ENCODE measurements at places on chromosomes 6 and 20.

- no peak for DNase-seq
Measured at GRCh38 chr20:45053430-45054351, 47.2 kb downstream of the KCNS1 start.

DNA sequence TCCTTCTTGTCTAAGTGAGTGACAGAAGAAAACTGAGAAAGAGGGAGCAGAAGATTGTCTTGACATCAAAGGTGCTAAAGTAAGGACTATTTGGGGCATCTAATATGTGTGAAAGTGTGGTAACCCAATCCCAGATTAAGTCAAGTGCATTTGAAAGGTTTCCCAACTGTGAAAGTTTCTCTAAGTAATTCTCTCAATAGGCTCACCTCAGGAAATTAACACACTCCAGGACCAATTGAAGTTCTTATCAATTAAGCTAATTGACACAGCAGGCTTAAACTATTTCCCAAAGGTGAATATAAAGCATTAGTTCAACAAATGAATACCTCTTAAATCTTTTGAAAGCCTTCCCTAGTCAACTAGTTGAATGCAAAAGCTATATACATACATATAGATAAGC lies 212.8 kb upstream of the FUT9 start:
- DNase-seq, result no peak

GRCh38 chr20:4802527-4802926 lies 80.8 kb downstream of the PRND start:
- no peak for DNase-seq

DNA sequence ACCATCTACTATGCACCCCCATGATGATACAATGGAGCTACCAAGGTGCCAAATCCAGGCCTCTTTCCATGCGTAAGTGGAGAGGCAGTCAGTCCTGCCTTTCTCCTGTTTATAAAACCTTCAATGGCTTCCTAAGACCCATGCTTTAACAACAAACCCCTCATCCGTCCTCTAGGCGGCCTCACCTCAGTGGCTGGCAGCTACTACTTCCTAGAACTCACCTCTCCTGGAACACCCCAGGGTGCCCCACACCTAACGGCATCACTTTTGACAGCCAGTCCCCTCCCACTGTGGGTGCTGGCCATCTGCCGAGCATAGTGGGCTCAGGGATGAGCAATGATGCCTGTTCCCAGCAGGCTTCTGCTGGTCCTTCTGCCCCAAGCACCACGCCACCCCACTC lies 80.0 kb upstream of the TAB2 start:
- DNase-seq, result no peak

GRCh38 chr6:5950361-5950785 lies 56.4 kb downstream of the NRN1 start:
- DNase-seq, result no peak

DNA sequence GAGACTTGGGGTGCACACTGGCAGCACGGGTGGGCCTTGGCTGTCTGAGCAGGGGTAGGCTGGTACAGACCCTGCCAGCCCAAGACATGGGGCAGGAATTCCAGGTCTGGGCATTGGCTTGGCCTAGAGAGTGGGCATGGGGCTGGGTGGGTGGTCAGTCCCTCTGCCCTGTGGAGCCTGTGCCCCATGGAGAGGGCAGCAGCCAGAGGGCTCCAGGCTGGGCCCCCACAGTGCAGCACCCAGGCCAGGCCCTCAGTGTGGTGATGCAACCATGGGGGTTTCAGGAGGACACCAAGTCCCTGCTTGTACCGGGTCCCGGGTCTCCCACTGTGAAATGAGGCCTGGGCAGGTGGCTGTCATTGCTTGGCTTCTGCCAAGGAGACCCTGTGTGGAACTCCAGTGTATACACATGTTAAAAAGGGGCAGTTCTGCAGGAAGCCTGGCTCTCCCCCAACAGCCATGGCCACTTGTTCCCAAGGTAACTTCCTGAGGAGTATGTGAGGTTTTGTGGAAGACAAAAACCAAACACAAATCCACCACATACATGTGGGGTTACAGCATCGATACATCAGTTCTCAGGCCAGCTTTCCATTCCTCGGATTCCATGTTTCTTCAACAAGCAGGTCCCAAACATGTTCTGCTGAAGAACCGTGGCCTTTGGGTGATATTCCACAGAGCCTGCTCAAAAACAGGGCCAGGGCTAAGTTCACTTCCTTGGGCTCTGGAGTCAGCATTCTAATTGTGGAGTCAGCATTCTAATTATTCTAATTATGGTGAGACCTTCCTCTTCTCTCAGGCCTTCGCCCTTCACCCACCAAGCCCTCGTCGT lies 77.3 kb downstream of the DACT2 start:
- DNase-seq, result no peak

DNA sequence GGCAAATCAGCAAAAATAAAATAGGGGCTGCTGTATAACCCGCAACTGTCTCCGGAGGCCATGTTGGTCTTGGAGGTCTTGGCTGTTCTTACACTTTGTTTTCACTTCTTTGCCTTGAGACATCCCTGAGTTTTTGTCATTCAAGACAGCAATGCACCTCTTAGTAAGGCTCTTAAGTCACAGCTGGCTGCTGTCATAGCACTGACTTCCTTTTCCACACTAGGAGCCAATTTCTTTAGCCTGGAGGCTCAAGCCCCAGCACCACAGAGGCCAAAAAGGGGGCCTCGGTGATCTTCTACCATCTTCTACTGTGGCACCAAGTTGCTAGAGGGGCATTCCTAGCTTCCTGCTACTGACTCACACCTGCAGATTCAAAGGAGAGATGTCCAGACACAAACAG lies 536.3 kb downstream of the CDH26 start:
- no peak for DNase-seq

DNA sequence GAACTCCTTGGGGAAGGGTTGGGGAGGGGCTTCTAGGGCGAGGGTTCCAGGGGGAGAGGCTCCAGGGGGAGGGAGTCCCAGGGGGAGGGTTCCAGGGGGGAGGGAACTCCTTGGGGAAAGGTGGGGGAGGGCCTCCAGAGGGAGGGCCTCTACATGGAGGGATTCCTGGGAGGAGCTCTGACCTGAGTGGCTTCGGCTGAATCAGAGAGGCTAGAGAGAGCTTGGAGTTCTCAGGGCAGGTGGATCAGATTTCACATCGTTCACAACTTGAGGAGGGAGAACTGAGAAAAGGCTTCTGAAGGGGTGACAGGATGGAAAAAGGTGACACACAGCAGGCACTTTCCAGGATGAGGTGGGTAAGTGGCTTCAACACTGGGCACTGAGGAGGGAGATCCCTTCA lies 49.1 kb downstream of the DAAM2 start:
- DNase-seq, result no peak

- DNase-seq, result no peak
Measured at GRCh38 chr6:11947575-11947974, 64.5 kb upstream of the HIVEP1 start.

DNA sequence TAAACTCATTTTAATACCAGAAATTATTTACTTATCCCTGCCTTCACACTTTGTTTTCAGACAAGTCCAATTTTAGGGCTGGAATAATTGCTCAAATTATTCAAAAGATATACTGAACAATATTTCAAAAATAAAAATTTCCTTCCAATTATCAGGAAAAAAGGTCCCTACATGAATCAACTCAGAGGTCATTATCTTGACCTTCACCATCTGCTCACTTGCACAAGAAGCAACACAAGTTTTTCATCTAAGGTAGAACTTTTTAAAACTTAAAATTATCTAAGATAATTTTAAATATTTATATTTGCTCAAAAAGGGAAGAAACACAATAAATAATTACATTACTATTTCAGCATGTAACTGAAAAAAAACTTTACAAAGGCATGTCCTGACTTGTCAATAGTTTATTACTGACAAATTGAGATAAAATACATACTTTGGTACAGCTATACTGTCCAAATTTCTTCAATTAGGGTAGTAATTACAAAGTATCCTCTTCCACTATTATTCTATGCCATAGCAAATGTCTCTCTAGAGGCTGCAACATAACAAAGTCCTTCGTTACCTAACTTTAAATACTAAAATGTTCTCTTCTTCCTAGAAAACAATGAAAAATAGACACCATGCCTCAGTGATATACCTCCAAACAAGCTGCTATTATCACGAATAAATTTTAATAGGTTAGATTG lies 2.4 kb downstream of the CEP85L start:
- no peak for DNase-seq

- no peak for DNase-seq
Measured at GRCh38 chr6:227074-227782, 65.1 kb upstream of the DUSP22 start.

GRCh38 chr6:134593442-134593841 lies 275.5 kb upstream of the SGK1 start:
- DNase-seq, result no peak

DNA sequence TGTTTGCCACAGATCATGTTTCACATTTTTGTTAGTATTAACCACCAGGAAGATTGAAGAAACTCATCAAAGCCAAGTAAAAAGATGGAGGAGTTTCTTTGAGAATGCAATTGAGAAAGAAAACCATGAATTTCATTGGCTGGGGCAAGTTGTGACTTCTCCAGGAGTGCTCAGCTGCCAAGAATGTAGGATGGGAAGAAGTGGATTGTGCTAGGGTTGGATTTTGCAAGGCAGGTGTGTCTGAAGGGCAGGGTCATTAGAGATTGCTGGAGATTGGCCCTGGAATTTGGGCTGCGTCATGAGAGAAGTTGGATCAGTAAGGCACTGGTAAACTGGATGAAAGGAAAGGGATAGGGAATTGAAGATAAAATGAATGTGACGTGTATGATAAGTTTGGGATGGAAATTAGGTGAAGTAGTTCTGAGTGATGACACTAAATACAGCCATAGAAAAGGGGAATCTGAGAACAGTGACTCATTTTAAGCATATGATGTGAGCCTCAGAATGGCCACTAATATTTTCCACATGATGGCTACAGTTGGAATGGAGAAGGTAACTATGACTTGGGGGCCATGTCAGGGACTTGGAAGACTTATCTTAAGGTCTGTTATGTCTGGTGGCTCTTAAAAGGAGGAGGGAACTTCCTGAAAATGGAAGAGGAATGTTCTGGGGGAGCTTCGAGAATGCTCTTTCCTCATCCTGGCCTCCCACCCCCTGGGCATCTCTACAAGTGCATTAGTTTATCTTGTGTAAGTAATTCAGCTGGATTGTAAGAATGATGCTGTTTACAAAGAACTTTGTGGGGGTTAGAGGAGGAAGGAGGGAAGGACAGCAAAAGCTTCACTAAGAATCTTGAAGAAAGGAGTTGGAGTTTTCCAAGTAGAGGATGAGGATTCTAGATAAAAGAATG lies 27.8 kb upstream of the ERVFRD-1 start:
- no peak for DNase-seq

- no peak for DNase-seq
Measured at GRCh38 chr6:110474500-110474899, 1.9 kb downstream of the SLC22A16 start.

DNA sequence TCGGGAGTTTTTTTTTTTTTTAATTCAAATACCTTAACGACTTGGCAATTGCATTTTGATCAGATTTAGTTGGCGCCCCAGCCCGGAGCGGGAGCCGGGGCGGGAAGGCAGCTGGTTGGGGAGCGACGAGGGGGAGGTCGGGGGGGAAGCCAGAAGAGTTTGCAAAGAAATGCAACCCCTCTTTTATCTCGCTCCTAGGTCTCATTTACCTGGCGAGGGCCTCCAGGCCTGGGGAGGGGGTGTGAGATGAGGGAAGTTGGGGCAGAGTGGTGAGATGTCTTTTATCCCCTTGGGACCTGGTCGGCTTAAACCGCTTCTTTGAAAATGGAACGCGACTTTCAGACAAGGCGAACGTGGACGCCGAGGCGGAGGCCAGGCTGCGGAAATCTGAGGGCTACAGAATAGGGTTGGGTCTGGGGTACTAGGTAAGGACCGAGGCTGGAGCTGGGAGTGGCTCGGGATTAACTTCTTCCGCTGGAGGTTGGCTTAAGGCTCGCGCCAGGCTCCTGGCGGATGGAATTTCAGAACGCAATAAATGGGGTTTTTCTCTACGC lies 40.3 kb downstream of the NCR2 start:
- DNase-seq, result no peak

DNA sequence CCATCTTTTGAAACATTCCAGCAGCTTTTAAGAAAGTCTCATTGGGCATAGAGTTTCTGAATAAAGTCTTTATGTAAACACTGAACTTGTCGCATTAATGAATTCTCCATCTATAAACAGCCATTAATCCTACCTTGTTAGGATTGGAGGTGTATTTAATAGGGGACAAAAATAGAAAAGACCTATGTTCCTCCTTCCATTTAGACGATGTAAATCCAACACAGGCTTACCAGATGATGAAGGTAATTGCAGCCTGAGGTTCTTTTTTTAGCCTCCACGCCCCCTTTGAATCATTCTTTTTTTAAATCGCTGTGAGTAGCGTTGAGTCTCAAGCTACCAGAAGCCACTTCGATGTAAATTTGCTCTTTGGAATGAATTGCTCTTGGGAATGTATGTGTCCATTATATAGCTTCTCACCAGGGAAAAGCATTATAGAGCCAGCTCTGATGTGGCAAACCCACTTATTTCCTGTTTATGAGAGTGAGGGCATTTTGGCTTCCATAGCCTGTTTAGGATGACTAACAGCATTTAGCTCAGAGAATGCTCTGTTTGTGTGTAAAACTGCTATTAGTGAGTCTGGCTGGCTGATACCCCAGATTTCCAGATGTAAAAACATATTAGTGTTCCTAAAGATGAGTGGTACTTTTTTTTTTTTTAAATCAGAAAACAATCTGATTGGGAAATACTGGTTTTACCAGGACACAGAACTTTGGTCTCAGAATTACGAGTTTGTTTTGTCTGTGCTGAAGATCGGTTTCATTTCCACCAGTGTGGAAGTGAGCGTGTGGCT lies 74.9 kb upstream of the CLDN20 start:
- no peak for DNase-seq

GRCh38 chr6:107716688-107717089 lies 107.4 kb downstream of the SCML4 start:
- peak; percentile 53 for DNase-seq

GRCh38 chr6:113289166-113289565 lies 568.0 kb upstream of the MARCKS start:
- no peak for DNase-seq

DNA sequence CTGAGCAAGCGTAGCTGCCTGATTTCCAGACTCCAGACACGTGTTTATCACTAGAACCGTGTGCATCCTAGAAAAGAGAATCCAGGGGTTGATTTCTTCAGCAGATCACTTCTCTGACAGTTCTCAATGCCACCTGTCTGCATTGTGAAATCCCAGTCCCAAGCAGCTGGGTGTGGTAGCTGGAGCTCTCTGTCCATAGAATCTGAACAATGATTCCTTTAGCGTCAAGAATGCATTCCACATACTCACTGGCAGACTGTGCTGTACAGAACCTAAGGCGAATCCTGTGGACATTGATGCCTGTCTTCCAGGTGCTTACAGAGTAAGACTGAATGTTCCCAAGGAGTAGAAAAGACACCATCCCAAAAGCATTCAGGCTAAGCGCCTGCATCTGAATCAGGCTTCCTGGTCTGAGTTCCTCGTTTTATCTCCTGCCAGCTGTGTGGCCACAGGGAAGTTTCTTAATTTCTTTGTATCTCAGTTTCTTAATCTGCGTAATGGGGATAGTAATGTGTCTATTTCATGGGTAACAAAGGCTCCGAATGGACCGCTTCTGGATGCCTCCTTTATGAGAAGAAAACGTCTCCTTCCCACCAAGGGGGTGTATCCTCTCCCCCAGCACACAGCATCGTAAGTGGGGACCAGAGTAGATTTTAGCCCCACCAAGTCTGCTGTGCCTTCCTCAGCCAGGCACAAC lies 10.4 kb upstream of the TRAF3IP2 start:
- no peak for DNase-seq
